ENCODE measurements at places on chromosomes 6 and 20.

DNA sequence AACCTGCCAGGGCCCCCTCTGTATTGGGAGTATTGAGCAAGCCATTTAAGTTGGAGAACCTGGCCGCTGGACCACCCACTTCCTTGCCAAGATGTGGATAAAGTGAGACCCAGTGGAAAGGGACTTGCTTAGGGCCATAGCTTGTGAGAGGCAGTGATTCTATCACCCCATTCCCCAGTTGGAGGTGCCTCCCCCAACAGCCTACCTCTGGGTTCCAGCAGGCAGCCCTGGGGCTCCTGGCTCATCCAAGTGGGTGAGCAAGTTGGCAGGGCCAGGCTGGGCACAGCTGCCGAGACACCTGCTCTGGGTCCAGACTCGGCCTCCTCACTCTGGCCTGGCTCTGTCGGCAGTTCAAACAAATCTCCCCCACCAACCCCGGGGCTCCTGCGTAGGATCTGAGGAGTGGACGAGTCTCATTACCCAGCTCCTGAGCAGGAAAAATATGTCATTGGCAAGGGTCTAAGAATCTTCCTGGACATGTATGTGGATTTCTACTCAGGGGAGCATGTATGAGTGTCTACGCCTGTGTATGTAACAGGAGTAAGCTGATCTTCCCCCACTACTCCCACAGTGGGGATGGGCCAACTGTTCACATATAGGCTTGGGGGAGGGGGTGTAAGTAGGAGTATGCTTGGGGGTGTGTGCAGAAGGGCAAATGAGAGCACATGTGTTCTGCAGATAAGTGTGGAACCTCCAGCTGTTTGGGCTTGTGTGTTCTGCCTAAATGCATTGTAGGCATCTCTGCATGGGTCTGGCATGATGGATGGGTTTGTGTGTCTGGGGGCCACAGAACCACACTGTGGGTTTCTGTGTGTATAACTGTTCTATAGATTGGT lies 1.9 kb downstream of the ID1 start:
- DNase-seq: no peak

GRCh38 chr6:148565321-148565926 lies 181.4 kb upstream of the UST start:
- DNase-seq: no peak

DNA sequence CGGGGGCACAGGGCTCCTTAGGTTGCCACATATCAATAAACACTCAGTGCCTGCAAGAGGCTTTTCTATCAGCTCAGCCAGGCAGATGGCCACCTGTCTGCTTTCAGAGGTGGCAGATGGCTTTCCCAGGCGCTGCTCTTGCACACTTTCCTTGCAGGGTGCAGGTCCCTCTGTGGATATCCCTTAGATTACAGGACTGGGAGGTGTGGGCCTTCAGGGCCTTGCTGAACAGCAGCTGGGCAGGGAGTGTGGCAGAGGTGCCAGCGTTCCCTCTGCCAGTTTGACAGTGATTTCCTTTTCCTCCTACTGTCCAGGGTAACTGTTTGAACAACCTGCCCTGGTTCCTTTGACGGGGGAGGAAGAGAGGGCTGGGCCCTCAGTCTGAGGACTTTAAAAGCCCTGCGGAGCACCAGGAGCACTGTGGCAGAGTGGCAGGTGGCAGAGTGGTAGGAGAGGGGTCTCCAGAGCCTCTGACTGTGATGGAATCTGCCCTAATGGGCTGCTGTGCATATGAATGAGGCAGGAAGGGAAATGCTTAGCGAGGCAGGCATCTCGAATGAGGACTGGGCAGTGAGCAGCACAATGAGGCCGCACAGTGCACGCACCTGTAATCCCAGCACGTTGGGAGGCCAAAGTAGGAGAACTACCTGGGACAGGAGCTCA lies 34.2 kb downstream of the ABHD12 start:
- DNase-seq: no peak

- no peak for DNase-seq
Observed at GRCh38 chr6:166057431-166057830, 110.2 kb downstream of the TBXT start.

DNA sequence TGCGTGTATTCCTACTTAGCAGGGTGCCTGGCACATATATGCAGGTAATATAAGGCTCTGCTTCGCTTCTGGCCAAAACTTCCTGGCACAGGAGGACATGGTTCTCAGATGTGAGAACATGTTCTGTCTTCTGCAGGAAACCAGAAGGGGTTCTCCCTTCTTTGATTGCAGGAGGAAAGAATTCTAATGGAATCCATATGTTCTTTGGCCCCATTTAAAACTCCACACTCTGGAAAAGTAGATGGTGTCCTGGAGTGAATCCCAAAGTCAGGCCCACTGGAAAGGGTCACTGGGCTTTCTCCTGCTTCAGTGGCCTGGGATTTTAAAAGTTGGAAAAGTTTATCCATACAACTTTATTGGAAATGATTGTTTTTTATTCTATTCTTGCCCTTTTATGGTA lies 16.4 kb upstream of the CYP24A1 start:
- DNase-seq: no peak

DNA sequence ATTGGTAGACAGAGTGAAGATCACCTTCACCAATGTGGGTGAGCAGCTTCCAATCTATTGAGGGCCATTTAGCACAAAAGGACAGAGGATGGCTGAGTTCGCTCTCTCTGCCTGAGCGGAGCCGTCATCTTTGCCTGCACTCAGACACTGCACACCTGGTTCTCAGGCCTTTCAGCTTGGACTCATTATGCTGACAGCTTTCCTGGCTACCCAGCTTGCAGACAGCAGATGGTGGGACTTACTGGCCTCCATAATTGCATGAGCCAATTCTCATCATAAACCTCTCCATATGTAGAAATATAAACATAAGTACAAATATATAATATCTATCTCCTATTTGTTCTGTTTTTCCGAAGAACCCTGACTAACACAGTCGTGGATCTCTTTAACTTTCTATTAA lies 13.7 kb downstream of the TBXT start:
- DNase-seq: no peak

Data from stimulated activated CD4-positive, alpha-beta T cell treated with anti-CD3 and anti-CD28 coated beads, Interleukin-4, amount 100 ng/mL, for 1 hour (primary cell).